ENCODE measurements at places on chromosomes 4 and X.

DNA sequence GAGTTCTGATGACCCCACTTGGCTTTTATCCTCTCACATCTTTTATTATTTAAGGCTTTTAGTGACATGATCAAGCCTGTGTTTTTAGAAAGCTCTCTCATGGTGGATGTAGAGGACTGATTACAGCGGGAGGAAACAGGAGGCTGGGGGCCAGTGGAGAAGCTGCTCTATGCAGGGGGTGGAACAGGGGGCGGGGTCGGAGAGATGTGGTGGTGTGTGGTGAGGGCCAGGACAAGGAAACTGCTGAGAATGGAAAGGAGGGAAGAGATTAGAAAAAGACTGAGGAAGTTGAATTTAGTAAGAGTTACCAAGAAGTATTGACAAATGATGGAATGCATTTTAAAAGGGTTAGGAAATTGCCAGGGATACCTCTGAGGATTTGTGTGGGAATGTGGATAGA lies 292.2 kb downstream of the ZIC3 start:
- DNase-seq, result no peak

DNA sequence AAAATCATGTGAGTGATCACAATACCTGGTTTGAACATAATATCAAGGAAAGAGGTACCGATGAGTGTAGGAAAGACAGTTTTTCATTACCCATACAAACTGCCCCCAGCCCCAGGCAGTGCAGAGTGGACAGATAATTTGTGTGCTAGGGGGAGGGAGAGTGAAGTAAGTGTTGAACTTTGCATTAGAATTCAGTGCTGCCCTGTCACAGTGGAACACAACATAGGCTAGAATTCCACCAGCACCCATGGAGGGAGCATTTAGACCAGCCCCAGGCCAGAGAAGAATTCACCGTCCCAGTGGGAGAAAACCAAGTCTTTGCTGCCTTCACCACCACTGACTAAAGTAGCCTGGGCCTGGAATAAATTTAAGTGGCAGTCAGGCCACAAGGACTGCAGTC lies 107.3 kb downstream of the SCLT1 start:
- no peak for DNase-seq

- DNase-seq, result peak; percentile 85
These were observed 75.6 kb upstream of the RXFP1 start for GRCh38 chr4:158446106-158446505.

DNA sequence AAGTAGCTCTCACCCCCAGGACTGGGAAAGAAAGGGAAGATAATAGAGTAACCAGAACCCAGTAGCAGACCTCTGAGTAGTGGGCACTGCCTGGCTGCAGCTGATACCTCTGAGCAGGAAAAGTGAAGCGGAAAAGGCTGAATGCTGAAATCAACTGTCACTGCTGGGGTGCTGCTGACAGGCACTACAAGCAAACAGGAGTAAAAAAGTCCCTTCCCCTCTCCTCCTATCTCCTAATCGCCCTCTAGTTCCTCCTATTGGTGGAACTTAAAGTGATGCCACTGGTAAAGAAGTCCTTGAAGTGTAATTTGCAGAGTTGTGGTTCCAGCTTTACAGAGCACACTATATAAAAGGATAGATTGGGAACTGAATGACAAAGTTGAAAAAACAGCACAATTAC lies 32.8 kb upstream of the GLRB start:
- peak; percentile 38 for DNase-seq

DNA sequence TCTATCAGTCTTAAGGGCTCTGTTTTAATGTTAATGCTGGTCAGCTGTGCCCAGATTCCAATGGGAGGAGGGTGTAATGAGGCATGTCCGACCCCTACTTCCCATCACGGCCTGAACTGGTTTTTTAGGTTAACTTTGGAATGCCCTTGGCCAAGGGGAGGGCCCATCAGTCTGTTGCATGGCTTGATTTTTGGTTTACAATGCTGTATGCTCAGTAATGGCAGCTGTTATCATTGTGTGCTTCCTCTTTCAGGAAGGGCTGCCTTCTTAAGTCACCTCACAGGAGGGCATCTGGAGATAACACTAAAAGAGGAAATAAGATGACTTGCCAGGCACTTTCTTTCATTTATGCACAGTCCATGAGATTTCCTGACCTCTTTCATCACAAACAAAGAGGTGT lies 36.3 kb downstream of the ATXN3L start:
- peak; percentile 4 for DNase-seq

DNA sequence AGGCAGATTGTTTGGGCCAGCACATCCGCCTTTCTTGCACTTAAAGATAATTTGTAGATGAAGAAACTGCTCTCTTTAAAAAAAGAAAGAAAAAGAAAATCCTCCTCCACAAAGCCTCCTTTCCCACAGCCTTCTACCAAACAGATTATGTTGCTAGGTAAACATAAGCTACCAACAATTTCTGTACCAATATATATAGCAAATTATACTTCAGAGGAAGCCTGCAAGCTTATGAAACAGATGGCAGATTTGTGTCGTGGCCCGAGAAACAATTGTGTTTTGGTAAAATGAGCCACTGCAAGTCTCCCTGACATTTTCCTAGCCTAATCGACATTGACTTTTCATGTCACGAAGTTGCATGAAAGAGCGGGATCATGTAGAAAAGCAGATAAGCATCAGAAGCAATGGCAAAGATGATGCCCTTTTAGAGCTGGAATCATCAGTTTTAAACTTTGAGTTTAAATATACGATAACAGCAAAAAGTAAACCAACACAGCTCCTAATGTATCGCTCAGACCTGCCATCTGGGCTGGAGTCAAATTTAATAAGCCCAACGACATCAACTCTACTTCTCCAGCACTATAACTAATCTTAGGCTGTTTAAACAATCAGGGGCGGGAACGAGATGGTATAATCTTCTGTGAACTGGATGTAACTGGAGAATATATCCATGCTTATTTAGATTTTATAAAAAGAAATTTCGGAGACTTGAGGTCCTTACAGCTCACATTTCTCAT lies 94.9 kb upstream of the PLAC1 start:
- DNase-seq, result no peak

- DNase-seq, result no peak
These were observed 42.4 kb downstream of the ATOH1 start for GRCh38 chr4:93870876-93871458.

Data from GM23248 (cell line).